Neural progenitor cell (in vitro differentiated cells): ENCODE measurements at places on chromosomes 3 and 15.

- no peaks in the 10 kb centered on the region for H3K4me1 ChIP-seq
- peak; percentile 61 for DNase-seq
- H3K4me3 ChIP-seq = no peak overlapping the region
Observed at GRCh38 chr3:128307029-128307633, 153.8 kb downstream of the EEFSEC start.

DNA sequence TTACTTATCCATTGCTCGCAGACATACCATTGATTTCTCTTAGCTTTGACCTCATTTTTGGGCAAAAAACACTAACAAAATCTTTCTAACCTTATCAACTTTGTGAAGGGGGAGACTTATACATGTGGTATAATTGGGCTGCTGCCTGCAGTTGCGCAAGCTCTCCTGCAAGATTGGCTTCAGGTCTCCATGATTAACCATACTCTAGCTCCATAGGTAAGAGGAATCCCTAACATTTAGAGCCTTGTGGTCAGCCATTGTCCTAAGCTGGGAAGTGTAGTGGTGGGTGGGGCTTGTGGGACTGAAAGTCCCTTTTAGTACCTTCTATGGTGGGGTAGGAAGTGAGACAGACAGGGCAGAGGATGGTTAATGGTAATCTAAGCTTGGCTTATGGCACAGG lies 179.6 kb upstream of the THRB start:
- H3K36me3 ChIP-seq = no peaks in the 10 kb centered on the region
- H3K27ac ChIP-seq = no peak overlapping the region
- DNase-seq = no peak
- no peaks in the 10 kb centered on the region for H3K27me3 ChIP-seq
- H3K4me3 ChIP-seq = no peak overlapping the region

DNA sequence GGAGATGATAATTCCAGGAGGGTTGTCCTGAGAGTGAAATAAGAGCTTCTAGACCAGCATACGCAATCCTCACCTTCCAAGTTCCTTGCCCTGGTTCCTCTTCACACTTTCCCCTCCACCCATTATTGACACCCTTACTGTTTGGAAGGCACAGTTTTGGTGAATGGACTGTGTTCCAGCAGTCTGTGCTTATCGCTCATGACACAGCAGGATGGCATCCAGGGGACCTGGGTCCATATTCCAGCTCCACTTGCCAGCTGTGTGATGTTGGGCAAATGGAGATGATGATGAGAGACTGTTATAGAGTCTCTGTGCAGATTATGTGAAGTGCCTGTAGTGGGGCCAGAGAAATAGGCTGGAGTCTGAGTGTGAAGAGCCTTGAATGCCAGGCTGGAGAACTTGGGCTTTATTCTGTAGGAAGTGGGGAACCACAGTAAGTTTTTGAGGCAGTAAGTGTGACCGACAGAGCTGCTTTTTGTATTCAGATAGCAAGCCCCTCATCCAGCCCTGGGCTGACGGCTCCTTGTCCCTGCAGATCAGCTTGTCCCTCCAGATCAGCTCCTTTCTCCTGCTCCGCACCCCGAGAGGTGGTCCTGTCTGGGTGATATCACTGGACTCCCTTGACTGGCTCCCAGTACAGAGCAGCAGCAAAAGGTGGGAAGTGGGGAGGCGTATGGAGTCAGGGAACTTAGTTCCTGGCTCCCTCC lies 8.1 kb downstream of the KBTBD13 start:
- no peak for DNase-seq
- H3K36me3 ChIP-seq = no peaks in the 10 kb centered on the region
- peaks cover 70% of the 10 kb centered on the region for H3K4me1 ChIP-seq
- peaks cover 67% of the 10 kb centered on the region for H3K27me3 ChIP-seq
- H3K4me3 ChIP-seq = no peak overlapping the region

GRCh38 chr3:110393941-110394340 lies 677.7 kb upstream of the NECTIN3 start:
- no peak overlapping the region for H3K27ac ChIP-seq
- H3K27me3 ChIP-seq = no peaks in the 10 kb centered on the region
- H3K4me3 ChIP-seq = no peak overlapping the region

DNA sequence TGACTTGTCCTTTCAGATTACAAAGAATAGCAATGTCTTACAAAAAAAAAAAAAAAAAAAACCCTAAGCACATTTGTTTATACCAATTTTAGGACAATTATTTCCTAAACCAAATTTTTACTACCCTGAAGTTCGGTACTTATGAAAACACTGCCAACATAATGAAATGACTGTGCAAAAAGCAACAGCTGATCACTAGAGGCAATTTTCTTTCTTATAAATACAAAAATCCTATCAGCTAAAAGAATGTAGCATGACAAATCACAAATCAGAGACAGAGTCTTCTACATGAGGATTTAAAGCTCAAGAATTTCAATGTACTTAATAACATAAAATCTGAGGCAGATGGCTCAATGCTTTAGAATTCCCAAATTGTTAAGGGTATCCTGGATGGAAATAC lies 191.8 kb downstream of the MAGI1 start:
- no peaks in the 10 kb centered on the region for H3K27me3 ChIP-seq
- H3K4me1 ChIP-seq = no peaks in the 10 kb centered on the region
- DNase-seq = no peak
- no peak overlapping the region for H3K4me3 ChIP-seq
- H3K36me3 ChIP-seq = no peaks in the 10 kb centered on the region
